ENCODE measurements at places on chromosomes 12 and 14.

DNA sequence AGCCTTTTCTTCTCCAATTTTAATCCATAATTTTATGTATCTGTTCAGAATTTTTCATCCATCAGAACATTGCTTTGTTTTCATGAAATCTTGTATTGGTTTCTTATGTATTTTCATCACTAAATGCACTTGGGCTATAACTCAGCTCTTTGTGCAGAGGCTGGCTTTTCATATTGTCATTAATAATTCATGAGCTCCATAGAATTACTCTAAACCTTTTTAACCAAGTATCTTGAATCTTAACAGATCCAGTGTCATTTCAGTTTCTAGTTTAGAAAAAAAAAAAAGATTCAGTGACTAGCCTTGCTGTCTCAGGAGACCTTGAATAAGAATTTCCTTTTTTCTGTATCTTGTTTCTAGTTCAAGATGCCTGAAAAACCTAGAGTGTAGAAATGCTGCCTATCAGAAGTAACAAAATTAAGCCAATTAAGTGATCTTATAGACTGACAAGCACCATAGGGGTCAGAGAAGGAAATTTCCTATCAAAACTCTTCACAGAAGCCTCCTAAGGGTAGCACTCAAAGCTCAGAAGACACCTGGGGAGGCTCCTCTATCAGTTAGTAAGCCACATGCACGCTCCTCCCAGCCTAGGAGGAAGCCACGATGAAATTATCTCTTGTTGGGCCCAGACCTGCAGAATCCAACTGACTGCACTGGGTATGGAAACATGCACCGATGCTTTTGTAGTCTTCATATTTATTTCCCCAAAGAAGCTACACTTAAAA, 163.4 kb downstream of the KICS2 start:
- DNase-seq = no peak

- DNase-seq = no peak
Measured at GRCh38 chr12:46446645-46447044, 74.1 kb upstream of the SLC38A2 start.

DNA sequence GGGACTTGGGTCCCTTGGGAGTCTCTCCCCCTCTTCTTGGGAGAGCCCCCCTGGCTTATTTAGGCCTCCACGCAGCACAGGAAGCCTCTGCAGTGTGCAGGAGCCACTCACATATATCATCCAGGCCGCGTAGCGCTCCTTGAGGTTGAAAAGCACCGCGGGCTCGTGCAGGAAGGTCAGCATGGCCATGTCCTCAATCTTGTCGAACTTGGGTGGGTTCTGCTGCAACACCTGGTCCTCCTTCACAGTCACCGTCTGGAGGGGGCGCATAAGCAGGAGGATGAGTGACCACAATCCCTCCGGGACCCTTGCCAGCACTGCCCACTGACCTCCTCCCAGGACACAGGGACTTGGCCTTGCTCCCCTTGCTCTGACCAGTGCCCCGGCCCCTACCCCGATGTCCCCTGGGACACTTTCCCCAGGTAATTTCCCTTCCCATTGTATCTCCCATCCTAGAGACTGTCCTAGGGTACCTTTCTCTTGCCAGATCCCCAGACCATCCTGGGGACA, 2.5 kb downstream of the MYH6 start:
- no peak for DNase-seq

- no peak for DNase-seq
Measured at GRCh38 chr14:65853407-65853955, 441.0 kb downstream of the FUT8 start.

DNA sequence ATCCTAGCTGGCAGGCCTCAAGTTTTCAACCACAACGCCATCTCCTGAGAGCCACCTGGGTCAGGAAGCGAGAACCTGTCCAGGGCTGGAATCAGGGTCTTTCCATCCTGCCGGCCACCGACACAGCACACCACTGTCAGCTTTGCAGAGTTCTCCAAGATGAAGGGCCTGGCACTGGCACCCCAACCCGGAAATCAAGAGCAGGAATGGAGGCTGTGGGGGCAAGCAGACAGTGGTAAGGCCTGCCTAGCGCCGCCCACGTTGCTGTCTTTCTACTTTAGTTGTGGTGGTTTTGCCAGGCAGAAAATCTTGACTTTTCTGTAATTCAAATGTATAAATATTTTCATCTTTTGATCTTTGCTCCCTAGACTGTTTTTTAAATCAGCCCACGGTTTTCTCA, 90.7 kb downstream of the ITPK1 start:
- no peak for DNase-seq

DNA sequence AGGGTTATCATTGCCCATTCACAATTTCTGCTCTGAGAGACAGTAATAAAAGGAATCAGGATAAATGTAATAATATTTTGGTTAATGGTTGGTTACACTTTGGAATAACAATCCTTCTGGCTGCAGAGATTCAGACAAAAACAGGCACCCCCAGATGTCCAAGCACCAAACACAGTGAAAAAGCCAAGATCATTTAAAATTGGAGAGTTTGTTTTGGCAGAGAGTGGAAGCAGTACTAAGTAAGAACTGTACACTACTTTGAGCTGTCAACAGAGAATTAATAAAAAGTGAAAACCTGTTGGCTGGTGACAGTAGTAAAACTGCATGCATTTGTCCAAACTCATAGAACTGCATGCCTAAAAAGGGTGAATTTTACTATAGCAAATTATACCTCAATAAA, 15.6 kb upstream of the IL22 start:
- DNase-seq = no peak

- no peak for DNase-seq
Measured at GRCh38 chr12:25372969-25373817, 122.5 kb upstream of the KRAS start.

GRCh38 chr12:80443974-80444666, at the start of gene PTPRQ:
Gene PTPRQ (plus strand): TSS chr12:80444235. CDS start chr12:80444346, 111 bp downstream.
- DNase-seq = no peak

DNA sequence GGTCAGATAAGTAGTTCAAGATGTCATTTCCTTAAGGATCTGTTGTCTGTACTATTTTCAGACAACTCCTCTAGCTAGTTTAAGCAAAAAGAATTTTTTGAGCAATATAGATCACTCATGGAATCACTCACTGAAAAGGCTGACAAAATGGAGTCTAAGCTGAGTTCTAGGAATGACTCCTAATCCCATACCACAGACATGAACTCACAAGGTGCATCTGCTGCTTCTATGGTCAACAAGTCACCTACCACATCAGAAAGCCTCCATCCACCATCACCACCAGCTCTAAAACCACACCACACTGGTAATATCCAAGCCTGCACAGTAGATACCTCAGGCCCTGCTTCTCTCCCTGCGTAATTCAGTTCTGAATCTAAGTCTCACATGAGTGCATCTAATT, 33.0 kb downstream of the PWP1 start:
- DNase-seq = no peak

DNA sequence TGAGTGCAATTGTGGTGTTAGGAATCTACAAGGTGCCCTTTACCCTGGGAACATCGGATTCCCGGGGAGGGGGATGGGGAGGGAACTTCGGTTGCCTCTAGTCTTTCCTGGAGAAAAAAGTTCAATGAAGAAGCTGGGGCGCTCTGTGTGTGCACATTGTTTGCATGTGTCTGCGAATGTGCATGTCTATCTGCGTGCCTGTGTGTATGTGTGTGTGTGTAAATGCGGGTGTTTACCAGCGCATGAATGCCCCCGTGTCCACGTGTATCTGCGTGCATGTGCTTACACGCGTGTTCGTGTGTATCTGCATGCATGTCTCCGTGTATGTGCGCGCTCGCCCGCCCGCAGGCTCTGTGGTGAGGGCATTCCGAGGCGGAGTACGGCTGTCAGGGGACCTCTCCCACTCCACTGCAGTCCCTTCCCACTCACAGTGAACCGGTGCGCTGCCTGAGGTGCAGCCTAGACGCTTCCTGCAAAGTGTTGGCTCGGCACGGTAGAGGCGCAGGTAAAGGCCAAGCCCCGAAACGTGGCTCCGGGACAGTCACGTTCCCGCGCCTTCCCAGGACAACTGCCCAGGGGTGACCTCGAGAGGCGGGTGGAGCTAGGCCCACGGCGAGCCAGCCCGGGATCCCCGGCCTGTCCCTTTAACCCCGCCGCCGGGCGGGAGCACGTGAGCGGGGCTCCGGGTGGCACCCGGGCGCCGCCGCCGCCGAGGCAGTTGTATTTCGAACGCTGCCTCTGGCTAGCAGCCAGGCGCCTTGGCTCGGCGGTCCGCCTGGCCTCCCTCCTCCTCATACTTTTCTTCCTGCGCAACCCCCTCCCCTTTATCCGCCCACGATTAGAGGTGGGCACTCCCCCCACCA, 539 bp upstream of the HMGA2 start:
- peak; percentile 87 for DNase-seq

DNA sequence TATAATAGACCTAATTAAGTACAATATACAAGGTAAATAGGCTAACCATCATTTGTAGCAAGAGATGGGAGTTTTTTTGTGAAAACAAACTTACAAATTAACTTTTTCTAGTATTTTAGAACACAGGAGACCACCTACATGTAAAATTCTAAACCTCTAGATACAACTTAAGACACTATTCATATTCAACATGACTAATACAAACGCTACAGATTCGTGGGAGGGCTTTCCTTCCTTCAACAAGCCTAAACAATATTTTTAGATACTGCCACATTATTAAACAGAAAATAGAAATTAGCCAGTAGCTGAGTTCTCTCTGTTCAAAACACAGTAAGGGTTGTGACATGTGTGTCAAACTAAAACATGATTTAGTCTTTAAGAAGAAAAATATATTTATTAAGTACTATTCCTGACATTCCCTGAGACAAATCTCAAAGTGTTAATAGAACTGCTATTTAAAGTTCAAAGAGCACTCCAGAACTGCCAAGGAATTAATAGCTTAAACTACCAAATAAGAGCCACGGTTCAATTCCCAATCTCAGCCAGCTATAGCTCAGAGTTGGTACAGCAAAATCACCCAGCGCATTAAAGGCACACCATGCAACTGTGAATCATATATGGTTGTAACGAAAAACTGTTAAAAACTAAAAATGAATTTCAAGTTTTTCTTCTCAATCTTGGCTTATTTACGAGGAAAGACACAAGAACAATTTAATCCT, 10.7 kb downstream of the MED13L start:
- DNase-seq = no peak

- no peak for DNase-seq
Measured at GRCh38 chr14:32703183-32703621, 235.5 kb upstream of the NPAS3 start.

DNA sequence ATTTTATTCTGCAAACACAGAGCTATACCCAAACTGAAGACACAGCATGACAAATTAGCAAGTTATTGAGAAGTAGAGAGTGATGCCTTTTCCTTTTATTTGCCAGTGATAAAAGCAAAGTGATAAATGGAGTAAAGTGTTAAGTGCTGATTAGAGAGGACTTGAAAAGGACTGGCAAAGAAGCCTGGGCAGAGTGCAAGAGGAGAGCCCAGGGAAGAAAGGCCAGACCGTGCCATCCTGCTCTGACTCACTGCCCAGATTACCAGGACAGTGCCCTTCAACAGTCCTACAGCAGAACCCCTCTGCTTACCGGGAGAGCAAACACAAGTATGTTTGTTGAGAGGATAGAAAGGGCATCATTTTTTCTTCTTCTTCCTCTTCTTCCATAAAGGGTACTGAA, 106.5 kb downstream of the ETV6 start:
- peak; percentile 18 for DNase-seq

DNA sequence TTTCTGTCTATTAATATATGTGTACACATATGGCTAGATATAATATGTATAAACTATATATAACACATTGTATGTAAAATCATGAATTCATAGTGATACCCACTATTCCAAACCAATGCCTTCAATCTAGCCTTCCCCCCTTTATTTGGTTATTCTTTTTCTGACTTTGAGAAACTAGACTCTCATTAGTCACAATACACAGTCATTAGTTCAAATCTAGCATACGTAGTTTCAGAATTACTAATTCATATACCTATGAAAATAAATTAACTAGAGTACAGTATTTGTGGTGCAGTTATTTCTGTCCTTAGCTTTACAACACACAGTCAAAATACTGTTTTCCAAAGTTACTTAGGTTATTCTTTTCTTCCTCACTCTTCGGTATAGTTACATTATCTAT, 268.2 kb downstream of the DPF3 start:
- DNase-seq = no peak

DNA sequence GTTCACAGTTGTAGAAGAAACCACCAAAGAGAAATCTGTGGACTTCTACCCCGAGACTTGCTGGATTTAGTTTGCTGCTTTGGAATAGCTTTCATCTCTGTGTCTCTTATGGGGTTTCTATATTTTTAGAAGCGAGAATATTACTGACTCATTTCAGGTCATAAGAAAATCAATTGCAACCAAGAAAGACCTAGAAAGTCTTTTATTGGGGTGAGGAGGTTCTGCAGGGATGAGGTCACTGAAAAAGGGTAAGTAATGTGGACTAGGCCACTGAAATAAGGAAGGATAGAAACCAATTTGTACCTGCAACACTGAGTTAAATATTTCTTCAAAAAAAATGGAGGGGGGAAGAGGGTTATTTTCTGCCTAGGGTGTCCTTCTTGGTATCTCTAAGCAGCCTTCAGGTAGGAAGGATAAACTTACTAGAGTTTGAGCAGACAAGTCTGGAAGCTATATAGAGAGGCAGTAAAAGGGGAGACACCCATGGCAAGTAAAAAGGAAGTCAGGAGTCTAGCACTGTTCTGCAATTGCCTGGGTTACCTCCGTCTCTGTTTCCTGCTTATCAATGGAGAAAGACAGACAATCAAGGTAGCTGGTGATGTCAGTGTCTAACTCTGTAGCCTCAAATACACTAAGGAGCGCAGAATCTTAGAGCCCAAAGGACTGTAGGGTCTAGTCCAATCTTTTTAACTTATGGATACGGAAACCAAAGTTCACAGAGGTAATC, 19.6 kb upstream of the KERA start:
- no peak for DNase-seq

DNA sequence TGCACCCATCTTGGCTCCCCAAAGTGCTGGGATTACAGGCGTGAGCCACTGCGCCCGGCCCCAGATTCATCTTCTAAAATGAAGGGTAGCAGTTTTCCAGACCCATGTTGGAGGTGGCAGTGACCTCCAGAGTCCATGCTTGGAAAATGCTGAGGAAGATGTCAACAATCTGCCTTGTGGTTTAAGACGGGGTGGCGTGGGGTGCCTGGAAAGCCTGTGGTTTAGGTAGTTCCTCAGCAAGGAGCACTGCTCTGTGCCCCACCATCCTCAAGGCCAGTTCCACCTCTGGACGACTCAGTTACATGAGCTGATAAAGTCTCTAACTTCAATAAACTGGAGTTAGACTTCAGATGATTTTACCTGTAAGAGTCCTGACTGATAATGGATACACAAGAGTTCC, 48.6 kb downstream of the DRAM1 start:
- no peak for DNase-seq

GRCh38 chr12:67754933-67755697, 106.6 kb downstream of the DYRK2 start:
- DNase-seq = no peak
